Thymus (tissue), 14 donors: ENCODE measurements at places on chromosomes 13 and 19.

- no peak for DNase-seq
Measured at GRCh38 chr19:14138576-14139265, 2.3 kb upstream of the ASF1B start.

DNA sequence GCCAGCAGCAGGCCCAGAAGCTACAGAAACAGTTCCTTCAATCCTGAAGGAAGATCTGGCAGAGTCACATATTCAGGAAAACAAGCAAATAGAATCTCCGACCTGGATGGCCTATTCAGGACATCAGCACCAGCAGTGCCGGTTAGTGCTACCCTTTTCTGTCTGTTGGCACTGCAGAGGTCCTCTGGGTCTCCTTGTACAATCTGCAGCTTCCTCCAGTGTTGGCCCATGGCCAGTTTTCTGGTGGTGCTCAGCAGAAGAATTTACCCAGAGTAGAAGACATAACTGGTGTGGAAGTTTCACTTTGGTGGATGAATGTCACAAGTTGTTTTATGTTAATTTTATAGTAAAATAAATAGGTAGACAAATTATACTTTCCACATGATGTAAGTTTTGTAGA, 498.1 kb downstream of the COG6 start:
- DNase-seq, result no peak

DNA sequence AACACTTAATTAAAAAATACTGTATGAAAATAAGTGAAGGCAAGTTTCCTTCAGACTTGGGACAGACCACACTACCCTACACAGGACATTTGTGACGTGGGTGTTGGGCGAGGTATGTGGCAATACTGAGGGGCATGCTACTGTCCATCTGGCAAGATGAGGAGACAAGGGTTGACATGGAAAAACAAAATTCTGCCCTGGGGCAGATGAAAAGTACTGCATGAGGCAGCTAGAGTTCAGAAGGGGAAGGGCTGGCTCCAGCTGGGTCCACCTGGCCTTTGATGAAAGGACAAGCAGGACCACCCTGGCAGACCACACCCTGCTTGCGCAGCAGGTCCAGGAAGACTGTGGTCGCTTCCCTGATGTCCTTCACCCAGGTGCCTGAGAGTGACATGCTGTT, 43.2 kb downstream of the LATS2 start:
- no peak for DNase-seq

DNA sequence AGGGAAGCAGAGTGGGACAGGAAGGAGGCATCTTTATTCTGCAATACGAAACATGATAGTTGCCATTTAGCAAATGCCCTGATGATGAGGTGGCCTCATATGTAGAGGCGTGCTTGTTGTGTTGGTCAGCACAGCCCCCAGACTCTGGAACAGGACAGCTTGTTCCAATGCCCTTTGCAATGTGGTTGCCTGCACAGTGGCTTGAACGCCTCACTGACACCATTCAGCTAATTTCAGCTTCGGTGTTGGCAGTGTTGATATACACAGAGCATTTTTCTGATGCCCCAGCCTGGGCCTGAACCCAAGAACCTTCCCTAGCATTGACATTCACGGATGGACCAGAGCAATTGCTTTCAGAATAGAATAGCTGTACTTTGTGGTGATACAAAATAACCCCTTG, 133.3 kb downstream of the HS6ST3 start:
- no peak for DNase-seq

DNA sequence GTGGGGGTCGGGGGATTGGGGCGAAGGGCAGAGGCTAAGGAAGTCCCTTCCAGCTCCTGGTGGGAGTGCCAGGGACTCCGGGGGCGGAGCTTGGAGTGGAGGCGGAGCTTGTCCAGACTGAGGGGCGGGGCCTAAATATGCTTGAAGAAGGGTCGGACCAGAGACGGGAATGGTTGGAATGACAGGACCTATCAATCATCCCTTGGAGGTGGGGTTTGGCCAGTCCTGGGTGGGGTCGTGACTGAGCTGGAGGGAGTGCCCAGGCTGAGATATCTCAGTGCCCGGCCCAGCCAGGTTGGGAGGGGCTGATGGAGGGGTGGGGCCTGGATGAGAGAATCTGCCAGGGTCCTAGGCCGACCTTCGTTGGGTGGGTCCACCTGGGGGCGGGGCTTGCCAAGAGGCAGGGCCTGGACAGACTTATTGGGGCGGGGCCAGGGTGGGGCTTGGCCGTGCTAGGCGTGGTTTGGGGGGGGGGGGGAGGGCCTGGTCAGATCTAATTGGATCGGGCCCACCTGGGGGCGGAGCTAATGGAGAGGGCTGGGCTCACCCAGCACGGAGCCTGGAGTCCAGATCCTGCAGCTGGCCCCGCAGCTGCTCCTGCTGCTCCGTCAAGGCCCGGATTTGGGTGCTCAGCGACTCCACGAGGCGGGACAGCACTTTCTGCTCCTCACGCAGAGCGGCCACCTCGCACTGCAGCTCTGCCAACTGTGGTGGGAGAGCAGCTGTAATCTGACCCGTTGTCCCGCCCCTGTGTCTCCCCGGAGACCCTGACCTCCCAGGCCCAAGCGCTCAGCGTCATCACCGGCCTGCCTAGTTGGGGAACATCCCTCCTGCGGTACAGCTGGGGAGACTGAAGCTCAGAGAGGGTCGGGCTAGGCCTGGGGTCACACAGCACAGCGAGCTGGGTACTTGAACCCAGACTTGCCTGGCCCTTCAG, 2.6 kb upstream of the WIZ start:
- DNase-seq, result no peak

GRCh38 chr13:102128216-102128810, 273.5 kb downstream of the FGF14 start:
- no peak for DNase-seq

DNA sequence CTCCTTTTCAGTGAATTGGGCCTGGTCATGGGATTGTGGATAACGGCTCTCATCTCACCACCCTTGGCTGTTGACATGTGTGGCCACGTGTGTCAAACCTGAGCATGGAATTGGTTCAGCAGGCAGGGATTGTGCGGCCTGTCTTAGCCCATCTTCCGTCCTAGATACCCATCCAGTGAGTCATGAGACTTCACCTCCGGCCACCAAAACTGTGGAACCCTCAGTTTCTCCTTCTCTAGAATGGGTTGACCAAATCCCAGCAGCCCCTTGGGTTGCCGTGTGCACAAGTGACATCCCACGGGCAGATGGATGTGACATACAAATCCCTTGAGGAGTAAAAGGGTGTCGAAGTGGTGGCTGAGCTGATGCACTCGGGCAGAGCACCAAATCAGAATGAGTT, 6.7 kb downstream of the GGN start:
- no peak for DNase-seq

DNA sequence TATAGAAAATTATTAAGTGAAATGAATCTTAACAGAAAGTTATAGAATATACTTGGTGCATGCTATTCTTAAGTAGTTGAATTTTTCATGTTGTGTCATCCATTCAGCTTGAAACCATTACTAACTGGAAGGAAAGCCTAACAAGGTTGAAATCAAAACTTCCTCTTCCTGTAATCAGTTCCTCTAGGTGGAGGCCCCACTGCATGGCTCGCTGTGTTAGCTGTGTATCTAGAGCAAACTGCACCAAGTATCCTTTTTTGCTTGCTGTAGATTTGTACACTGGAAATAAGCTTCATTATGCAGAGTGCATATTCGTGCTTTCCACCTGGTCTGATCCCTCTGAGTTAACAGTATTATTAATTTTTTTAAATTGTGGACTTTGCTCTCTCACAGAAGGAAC, 1146.1 kb downstream of the EFNB2 start:
- no peak for DNase-seq

- no peak for DNase-seq
Measured at GRCh38 chr13:97460004-97460775, 26.2 kb downstream of the RAP2A start.

- DNase-seq, result no peak
Measured at GRCh38 chr13:51557438-51557837, 26.8 kb upstream of the WDFY2 start.

- DNase-seq, result no peak
Measured at GRCh38 chr13:33265133-33265532, 20.4 kb downstream of the STARD13 start.

- no peak for DNase-seq
Measured at GRCh38 chr13:110199046-110199831, 107.7 kb downstream of the COL4A1 start.

DNA sequence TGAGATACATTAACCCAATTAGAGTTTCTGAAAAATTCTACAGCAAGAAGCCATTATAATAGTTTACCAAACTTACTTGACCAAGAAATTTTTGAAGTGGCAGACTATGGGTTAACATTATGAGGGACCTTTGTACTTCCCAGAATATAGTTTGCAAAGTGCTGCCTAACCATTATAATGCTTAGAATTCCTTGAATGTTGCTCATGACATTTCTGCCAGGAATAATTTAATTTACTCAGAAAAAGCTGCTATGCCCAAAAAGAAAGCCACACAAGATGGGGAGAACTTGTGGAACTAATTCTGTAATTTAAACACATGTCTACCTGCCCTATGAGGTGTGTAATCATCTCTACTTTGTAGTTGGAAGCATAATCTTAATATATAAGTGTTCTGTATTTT, 58.1 kb upstream of the MYCBP2 start:
- DNase-seq, result no peak

GRCh38 chr13:79187917-79188690, 218.0 kb downstream of the RBM26 start:
- no peak for DNase-seq

DNA sequence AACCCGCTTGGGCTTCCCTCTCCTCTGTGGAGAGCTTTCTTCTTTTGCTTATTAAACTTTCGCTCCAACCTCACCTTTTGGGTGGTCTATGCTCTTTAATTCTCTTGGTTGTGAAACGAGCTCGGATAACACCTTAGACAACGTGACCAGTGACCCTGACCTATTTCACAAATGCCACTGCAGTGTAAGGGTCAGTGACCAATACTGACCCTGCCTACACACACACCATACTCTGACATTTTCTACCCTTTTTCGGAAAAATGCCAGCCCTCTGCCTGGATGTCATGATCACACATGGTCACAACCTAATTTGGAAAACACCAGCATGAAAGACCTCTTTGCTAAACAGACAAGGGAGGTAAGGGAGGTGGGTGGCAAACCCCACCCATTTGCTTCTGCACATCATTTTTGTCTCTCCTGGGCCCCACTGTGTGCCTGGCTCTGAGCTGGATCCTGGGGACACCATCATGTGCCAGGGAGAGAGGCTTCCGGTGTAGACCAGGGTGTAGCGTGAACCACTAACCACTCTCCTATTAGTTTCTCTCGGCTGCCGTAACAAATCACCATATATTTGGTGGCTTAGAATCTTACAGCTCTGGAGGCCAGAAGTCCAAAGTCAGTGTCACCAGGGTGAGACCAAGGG, 9.9 kb downstream of the ETFB start:
- no peak for DNase-seq

GRCh38 chr13:25241007-25241406, 46.3 kb downstream of the MTMR6 start:
- no peak for DNase-seq

DNA sequence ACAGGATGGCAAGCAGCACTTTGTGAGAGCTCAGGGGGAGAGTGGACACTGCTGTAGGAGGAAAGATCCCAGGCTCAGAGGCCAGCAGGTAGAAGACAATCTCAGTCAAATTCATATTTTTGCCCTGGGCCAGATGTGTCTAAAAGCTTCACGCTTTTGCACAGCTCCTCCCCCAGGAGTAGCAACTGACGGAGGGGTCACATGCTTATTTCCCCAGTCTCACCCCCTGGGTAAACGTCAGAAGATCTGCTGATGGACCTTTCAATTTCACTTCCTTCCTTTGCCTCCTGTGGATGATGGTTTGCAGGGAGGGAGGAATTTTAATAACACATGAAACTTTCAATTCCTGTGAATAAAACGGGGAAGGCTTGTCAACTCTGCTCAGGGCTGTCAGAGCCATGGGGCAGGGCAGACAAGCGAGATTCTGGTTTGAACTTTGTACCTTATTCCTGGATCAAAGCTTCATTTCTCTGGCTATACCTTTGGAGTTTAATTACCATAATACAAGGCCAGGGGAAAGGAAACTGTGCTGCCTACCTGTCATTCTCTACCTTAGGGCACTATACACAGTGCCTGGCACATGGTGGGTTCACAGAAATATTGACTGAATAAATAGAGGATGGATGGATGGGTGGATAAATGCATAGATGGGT, 41.0 kb downstream of the POU4F1 start:
- no peak for DNase-seq

GRCh38 chr19:33804021-33804799, 7.5 kb downstream of the KCTD15 start:
- no peak for DNase-seq

GRCh38 chr13:105920370-105920769, 615.1 kb downstream of the EFNB2 start:
- DNase-seq, result no peak

DNA sequence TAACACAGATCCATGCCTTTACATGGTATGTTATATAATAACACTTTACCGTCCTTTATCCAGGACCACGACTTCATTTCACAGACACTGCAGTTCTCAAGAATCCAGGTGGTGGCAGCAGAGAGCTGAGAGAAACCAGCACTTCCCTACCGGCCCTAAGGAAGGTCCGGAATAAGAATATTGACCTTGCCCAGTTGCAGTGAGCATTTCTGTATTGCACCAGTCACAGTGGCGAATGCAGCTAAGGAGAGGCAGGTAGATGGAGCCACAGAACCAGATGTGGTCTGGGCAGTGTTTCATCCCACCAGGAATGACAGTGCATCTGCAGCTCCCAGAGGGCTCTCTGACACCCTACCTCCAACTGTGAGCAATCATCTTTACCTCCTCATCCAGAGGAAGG, 44.6 kb downstream of the ZNF787 start:
- DNase-seq, result peak; percentile 48

- no peak for DNase-seq
Measured at GRCh38 chr13:84553227-84553626, 671.0 kb upstream of the SLITRK1 start.

GRCh38 chr13:54029226-54029625, 1000.6 kb downstream of the OLFM4 start:
- no peak for DNase-seq

- no peak for DNase-seq
Measured at GRCh38 chr13:51336746-51337145, 2.7 kb upstream of the SERPINE3 start.

DNA sequence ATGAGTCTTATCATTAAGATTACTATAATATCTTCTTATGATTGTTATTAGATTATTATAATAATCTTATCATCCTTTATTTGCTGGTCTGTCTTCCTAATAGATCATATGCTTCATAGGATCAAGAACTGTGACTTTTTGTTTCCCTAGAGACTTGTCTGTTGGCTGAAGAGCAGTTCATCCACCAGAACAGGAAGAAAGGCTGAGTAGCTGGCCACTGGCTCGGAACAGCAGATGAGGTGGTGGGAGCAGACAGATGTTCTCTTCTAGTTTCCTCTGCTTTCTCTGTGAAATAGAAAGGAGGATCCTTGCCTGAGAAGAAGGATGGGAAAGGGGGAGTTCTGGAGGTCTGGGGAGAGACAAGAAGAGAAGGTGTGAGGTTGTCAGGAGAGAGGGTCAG, 120.0 kb downstream of the CCNA1 start:
- no peak for DNase-seq
